Epithelial cell of esophagus (primary cell): ENCODE measurements at places on chromosomes 7 and 10.

GRCh38 chr7:118239014-118239413 is 14.5 kb downstream of the ANKRD7 start:
- DNase-seq: no peak

DNA sequence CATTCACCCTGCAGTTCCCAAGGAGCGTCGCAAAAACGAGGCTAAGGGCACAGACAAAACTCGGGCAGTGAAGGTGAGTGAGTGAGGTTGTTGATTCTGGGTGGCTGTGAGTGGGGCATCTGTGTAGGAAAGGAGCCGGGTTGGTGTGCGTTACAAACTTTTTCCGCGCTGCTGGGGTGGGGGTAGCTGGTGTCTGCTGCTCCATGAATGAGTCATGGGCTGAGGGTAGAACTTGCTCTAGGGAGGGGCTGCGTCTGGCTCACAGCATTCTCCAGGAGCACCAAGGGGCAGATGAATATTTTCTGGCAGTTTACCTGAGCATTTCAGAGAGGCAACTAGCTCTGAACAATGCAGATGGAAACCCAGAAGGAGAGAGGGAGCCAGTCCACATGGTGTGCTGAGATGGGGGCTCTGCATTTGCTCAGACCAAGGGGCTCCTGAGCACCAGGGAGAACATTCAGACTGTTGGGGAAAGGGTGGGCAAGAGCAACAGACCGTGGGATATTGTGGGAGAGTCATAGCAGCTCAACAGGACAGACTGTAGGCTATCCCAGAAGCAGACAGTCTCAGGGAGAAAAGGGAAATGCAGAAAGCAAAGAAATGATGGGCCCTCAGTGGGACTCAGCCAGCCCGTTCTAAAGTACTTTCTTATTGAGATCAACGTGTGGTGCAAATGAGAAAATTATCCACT is 18.8 kb downstream of the NOBOX start:
- peak; percentile 74 for DNase-seq

GRCh38 chr10:15518250-15518649 is 147.2 kb upstream of the FAM171A1 start:
- peak; percentile 0 for DNase-seq

GRCh38 chr10:52514481-52514880 is 200.4 kb downstream of the DKK1 start:
- no peak for DNase-seq

DNA sequence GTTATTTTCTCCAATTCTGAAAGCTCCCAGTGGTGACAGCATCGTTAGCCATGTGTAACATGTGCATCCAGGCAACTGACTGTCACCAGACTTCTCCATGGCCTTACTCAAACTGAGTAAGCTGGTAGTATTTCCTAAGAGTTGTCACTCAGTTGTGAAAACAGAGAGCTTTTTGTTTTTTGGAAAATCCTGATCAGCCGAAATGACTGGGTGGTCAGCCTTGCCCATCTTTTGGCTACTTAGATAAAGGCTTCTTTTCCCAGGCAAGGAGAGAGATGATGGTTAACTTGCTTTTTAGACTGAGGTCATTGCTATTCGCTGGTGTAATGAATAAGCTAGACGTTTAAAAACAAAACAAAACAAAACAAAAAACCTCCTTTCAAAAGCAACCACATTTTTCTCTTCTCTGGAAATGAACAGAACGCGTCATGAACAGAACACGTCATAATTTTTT is 159.5 kb upstream of the KLF14 start:
- DNase-seq: peak; percentile 50

DNA sequence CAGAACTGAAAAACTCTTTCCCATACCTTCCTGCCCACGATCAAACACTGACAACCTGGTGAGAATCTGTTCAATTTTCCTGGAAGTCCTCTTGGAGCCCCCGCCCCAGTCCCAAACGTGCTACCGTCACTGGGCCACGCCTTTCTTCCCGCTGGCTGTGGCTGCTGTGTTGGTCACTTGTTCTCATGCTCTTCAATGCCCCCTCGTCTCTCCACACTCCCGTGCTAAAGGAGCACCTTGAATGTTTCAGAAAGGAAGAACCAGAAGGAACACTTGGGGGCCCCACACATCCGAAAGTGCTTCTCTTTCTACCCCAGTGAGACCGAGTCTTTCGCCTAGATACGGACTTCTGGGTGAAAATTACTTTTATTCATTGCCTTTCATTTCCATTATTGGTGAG is 215.1 kb downstream of the DIP2C start:
- DNase-seq: no peak

GRCh38 chr7:156618078-156618779 is 22.3 kb upstream of the RNF32 start:
- no peak for DNase-seq
